ENCODE measurements at places on chromosomes 7 and 10. TPM values are rescaled to one million over a fixed set of nuclear protein-coding genes. Genes with fewer than 3 reads are reported as not detected.

- no peak for DNase-seq
Observed at GRCh38 chr10:124174071-124174566, 80.7 kb upstream of the CHST15 start.

GRCh38 chr7:90771281-90771680, 175.2 kb downstream of the CDK14 start:
- DNase-seq: no peak

DUS4L gene
- 4.3 TPM for total RNA-seq

GIMAP2 gene
- total RNA-seq: 14.7 TPM

- no peak for DNase-seq
Observed at GRCh38 chr7:121420976-121421375, 24.9 kb upstream of the FAM3C start.

GRID1 gene
- 2.6 TPM for total RNA-seq

DNA sequence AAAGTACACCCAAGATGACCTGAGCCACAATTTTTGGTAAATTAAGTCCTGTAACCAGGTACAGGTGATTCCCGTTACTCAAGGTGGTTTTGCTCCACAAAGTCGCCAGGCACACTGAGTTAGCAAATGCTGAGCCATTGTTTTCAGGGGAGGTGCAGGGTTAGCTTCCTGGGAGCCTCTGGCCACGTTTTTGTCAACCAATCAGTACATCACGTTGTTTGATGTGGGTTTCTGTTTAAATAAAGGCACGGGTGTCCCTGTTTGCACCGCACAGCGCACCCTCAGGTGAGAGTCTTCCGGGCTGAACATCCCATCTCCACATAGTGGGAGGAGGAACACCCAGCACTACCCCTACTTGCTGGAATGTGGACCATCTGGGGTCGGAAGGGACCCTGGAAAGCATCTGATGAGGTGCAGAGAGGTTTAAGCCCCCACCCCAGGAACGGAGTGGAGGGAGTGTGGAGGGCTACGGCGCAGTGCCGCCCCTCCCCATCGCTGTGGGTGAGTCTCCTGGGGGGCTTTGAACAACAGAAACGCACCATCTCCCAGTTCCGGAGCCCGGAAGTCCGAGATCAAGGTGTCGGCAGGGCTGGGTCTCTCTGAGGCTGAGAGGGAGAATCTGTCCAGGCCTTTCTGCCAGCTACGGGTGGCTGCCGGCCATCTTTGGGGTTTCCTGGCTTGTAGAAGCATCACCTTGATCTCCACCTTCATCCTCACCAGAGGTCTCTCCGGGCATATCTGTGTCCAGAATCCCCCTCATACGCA, 42.5 kb downstream of the PRKAG2 start:
- DNase-seq: no peak

GRCh38 chr10:76647301-76647700, 990.3 kb downstream of the KCNMA1 start:
- no peak for DNase-seq

OGDHL gene
- 0.58 TPM for total RNA-seq

NME8 gene
- total RNA-seq: 1.3 TPM

GRCh38 chr7:137989094-137989493, 12.8 kb downstream of the CREB3L2 start:
- no peak for DNase-seq
